ENCODE measurements at places on chromosomes 3 and 15. TPM values are rescaled to one million over a fixed set of nuclear protein-coding genes. Genes with fewer than 3 reads are reported as not detected.

Gene SAMMSON
- not detected for polyA plus RNA-seq

Gene TPRG1
- polyA plus RNA-seq = 0.16 TPM

Gene C3orf62
- polyA plus RNA-seq = 2.1 TPM

Gene EIF4E3
- 2.8 TPM for polyA plus RNA-seq

Gene RBP2
- polyA plus RNA-seq = not detected

Gene MRPL46
- polyA plus RNA-seq = 18.4 TPM

Gene GOLGA8A
- polyA plus RNA-seq = 12.7 TPM

Gene MYZAP
- polyA plus RNA-seq = 0.11 TPM

Gene LRRN1
- polyA plus RNA-seq = not detected

Gene SCAMP5
- 3.6 TPM for polyA plus RNA-seq

Gene PP2D1
- polyA plus RNA-seq = not detected

Gene CFAP20DC
- polyA plus RNA-seq = 2.2 TPM

Gene GOLGA8M
- 0.63 TPM for polyA plus RNA-seq

Gene TRPM1
- 0.44 TPM for polyA plus RNA-seq

Gene FBXL2
- 19.1 TPM for polyA plus RNA-seq

GRCh38 chr3:61360297-61360965 is 109.2 kb upstream of the FHIT start:
- no peak for DNase-seq

DNA sequence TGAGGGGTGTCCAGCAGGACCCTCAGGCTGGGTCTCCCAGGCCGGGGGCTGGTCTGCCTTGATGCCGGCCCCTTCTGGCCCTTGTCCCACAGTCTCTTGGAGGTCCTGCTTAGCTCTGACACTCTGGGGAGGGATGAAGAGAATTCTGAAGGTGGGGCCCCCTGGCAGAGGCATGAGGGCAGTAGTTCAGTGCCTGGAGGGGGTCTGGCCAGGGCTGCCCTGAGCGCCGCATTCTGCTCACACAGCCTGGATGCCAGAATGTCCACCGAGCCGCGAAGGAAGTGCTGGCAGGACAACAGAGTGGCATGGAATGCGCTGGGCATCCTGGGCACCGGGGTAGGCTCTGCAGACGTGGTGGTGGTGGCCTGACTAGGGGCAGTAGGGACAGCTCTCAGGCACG is 55.5 kb downstream of the SMAD6 start:
- DNase-seq = no peak

- no peak for DNase-seq
These were observed 345.0 kb downstream of the ZNF385D start for GRCh38 chr3:21405671-21406667.

- no peak for DNase-seq
These were observed 5.2 kb upstream of the OCA2 start for GRCh38 chr15:28104326-28104725.

GRCh38 chr3:13767896-13768295 is 112.0 kb downstream of the WNT7A start:
- DNase-seq = no peak

DNA sequence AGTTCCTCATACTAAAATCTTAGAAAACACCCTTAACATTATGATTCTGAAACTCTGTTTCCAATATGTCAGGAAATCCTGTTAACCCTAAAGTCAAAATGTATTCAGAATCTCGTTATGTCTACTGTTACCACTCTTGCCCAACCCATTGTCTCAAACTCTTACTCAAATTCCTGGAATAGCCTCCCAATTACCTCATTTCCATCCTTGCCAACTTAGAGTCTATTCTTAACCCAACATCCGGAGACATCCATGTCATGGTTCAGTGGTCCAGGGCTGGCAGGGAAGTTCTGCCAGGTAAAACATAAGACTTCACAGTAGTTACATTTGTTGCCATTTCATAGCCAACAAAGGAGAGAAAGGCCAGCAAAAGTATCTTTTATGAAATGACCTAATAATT is 593.9 kb downstream of the PYDC2 start:
- no peak for DNase-seq

DNA sequence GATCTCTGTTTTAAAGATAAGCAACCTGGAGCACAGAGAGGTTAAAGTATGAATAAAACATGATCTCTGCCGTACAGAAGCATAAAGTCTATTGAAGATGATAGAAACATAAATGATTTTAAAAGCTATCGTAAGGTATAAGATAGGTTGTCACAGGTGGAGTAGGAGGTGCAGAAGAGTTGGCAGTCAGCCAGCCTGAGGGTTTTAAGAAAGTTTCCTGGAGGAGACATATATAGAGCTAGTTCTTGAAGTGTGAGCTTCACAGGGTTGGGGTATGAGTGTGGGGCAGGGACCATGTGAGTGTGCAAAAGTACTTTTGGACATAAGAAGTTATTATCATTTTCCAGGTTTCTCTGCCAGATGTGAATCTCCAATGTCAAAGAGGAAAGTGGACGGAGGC is 3.9 kb upstream of the FGF12 start:
- no peak for DNase-seq

GRCh38 chr3:71582612-71583565 is 639 bp downstream of the FOXP1 start:
- no peak for DNase-seq

DNA sequence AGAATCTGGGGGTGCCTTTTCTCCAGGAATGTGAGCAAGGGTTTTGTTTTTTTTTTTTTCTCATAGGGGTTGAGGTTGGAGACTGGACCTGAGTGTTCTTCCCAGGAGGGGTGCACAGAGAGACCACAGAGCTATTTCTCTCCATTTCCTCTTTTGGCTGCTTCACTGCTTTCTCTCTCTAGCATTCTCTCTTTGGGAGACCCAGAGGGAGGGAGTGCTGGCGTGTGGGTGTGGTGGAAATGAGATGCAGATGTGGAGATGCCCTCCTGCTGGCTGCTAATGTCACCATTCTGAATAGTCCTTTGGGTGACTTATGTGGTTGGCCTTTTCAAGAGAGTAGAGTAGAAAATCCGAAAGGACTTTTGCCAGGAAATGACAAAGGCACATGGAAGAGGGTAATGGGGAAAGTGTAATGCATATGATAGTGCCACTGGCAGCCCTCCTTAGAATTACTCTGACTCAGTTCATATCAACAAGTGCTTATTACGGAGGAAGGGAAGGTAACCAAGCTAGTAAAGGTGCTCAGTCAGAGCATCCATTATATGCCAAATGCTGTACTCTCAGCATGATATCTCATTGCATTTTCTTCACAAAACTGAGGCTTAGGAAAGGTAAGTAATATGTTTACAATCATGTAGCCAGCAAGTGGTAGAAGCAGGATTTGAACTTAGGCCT is 1.9 kb downstream of the SYN2 start:
- DNase-seq = no peak

GRCh38 chr15:53530761-53531160 is 228.7 kb downstream of the WDR72 start:
- DNase-seq = no peak

DNA sequence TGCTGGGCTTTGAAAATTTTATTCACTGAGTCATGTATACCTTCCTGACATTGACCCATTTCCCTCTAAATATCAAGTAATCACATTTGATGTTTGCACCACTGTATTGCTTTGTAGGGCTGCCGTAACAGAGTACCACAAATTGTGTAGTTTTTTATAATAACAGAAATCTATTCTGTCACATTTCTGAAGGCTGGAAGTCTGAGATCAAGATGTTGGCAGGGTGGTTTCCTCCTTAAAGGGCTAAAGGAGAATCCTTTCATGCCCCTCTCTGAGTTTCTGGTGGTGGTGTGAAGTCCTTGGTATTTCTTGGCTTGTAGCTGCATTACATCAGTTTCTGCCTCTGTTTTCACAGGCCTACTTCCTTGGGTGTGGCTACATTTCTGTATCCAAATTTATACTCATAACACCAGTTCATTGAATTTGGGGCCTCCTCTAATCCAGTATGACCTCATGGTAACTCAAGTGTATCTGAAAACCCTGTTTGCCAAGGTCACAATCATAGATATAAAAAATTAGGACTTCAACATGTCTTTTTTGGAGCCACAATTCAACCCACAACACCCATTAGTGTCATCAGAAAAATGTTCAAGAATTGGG is 29.1 kb upstream of the ST6GAL1 start:
- no peak for DNase-seq

DNA sequence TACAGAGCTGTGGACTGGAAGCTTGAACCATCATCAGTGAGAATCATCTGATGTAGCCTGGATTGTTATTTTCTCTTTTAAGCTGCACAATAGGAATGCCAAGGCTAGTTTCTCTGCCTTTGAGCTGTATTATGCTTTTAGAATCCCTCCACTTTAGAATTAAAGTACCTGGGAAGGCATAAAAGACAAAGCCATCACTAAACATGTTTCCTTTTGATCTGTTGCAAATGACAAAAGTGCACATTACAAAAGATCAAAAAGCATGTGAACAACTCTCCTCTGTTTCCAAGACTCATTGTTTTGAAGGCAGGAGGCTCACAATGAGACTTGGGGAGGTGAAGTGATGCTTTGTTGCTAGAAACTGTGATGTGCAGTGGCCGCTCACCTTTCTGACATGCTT is 51.8 kb downstream of the LARS2 start:
- no peak for DNase-seq

DNA sequence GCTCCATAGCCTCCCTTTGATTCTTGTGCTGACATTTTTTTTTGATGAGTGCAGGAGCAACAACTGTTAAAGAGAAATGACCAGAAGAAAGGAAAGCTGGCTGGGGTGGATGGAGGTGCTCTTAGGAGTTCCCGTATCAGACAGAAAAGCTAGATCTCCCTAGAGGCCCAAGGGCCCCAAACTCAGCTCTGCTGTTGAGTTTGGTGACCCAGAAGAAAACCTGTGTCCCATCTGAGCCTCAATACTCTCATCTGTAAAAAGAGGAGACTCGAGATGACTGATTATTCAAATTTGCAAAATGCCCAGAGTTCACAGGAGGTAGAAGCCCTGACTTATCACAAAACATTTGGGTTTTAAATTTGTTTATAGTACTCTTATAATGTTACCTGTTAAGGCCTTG is 142.4 kb downstream of the TIGIT start:
- DNase-seq = no peak

DNA sequence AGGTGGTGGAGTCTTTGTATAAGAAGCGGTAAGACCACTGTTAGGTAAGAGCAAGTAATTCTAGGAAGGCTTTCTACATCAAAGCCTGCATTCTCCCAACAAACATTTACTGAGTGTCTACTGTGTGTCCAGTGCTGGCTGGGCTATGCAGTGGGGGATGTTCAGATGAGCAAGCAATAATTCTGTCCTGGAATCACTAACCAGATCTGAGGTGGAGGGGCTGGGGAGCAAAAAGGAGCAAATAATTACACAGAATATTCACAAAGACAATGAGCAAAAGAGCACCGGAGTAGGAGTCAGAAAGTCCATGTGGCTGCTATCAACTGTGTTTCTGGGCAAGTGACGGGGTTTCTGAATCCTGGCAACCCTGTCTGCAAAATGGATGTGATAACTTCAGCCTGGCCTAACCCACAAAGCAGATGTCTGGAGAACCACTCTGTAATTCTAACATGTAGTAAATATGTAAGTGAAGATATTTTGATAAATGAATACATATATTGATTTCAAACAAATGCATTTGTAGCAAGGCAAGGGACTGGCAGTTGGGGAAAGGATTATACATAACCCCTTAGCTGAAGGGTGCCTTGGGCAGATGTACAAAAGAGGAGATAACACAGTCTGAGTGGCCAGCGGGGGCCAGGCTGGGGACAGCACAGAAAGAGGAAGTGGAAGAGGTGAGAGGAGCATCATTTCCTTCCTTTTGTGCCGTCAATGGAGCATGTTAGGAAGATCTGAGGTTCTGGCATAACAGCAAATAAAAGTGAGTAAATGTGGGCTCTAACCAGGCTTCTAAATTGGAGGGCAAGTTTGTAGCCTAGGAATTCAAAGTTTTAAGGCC is 28.8 kb downstream of the CYP8B1 start:
- DNase-seq = no peak

DNA sequence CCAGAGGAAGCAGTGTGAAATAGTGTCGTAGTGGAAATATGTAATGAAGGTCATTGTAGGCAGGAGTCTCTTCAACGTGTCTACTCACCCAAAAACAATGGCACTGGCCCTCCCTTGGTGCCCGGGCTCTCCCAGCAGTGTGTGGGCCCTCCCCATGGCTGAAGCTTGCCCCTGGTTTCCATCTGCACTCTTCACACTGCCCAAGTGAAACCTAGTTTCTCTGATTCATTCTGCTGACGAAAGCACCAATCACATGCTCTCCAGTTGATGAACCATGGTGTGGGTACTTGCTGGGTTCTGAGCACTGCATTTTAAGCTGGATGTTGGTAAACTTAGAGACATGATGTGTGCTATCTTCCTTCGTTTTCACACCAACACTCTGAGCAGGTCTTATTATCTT is 61.0 kb upstream of the AGBL1 start:
- DNase-seq = no peak

- DNase-seq = no peak
These were observed 70.7 kb downstream of the BLM start for GRCh38 chr15:90787881-90788280.

DNA sequence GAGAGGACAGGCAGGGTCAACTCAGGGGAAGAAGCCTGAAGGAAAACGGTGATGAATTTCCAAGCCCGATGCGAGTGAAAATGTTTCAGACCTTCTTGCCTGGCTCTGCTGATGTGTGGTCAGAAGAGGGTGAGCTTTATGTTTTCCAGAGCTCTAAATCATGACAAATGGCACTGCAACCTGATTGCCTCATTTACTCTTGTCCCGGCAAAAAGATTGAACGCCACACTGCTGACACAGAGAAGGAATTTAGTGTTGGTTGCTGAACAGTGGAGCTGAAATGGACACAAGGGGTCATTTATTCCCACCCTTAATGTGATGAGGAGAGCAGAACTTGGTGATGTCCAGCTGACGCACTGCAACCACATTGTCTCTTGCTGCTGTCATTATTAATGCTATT is 36.1 kb upstream of the GABRG3 start:
- no peak for DNase-seq

- DNase-seq = no peak
These were observed 242.8 kb upstream of the UBE2E2 start for GRCh38 chr3:22960105-22960984.

DNA sequence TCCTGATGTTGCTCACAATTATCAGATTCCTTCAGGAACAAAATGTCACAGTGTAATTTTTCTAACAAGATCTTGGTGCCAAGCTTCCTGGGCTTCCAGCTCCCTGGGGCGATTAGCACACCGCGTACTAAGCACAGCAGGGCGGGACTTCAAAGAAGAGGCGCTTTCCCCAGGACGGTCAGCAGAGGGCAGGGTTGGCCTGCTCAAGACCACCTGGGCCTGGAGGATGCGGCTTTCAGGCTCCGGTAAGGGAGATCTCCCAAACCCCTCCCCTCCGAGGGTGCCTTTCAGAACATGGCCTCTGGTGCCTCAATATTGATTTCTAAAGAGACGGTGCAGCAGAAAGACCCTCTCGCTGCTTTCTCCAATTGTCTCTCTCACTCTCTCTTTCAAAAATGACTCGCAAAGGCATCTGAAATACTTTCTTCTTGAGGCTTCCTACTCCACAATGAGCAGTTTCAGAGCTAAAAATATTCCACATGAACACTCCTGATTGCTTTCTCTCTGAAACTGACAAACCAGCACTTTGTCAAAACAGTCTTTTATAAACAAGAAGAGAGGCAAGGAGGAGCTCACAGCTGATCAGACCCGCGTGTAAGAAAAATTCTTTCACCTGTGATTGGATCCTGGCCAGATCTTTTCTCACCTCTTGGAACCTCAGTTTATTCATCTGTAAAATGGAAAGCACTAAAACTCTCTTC is 154.0 kb downstream of the ADAMTS9 start:
- peak; percentile 20 for DNase-seq
